Activated CD8-positive, alpha-beta T cell treated with anti-CD3 and anti-CD28 coated beads for 36 hours (primary cell): ENCODE measurements at places on chromosomes 6 and 20. TPM values are rescaled to one million over a fixed set of nuclear protein-coding genes. Genes with fewer than 3 reads are reported as not detected.
A peak's percentile ranks its signal among the peaks of the same experiment; 100 is the strongest.

DNA sequence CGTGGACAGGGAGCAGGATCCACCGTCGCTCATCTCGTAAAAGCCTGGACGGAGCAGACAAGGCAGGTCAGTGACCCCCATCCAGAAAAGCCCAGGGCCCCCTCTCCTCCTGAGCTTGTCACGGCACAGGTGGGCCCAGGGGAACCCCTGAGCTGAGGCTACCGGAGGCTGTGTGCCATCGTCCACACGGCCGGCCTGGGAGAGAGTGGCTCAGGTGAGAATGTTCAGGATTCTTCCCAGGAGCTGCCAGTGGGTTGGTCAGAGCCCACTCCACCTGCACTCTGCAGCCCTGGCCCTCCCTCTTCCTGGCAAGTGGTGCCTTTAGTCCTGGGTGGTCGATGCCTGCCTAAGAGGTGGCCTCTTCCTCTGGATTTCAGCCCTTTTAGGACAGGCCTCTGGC lies 9.2 kb downstream of the DACT2 start:
- DNase-seq, result no peak

- no peak for DNase-seq
These were observed 46.3 kb upstream of the NHSL1 start for GRCh38 chr6:138545621-138545980.

- no peak for DNase-seq
These were observed 580.8 kb downstream of the BMP2 start for GRCh38 chr20:7348253-7348652.

GRCh38 chr6:137791281-137792159 lies 75.5 kb upstream of the TNFAIP3 start:
- DNase-seq, result no peak

DNA sequence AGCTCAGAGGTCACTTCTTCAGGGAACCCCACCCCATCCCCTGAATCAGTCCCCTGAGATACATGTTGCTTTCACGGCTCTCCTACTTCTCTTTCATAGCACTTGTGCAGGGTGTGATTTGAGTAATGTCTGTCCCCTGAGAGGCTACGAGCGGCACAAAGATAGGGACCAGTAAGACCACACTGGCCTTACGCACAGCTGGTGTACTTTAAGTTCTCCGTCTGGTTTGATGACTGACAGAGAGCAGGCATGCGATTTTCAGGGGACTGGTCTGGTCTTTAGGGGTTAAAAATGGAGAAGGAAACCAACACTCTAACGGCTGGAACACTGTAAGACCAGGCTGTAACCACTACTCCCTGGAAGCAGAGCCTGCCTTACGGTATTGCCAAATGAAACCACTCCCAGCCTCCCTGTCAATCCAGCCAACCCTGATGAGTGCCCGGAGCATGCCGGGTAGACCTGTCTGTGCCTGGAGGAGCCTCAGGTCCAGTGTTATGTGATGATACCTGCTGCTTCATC lies 47.1 kb downstream of the ELMO2 start:
- DNase-seq, result no peak

GRCh38 chr6:126786262-126786661 lies 332.2 kb upstream of the RSPO3 start:
- DNase-seq, result no peak

DNA sequence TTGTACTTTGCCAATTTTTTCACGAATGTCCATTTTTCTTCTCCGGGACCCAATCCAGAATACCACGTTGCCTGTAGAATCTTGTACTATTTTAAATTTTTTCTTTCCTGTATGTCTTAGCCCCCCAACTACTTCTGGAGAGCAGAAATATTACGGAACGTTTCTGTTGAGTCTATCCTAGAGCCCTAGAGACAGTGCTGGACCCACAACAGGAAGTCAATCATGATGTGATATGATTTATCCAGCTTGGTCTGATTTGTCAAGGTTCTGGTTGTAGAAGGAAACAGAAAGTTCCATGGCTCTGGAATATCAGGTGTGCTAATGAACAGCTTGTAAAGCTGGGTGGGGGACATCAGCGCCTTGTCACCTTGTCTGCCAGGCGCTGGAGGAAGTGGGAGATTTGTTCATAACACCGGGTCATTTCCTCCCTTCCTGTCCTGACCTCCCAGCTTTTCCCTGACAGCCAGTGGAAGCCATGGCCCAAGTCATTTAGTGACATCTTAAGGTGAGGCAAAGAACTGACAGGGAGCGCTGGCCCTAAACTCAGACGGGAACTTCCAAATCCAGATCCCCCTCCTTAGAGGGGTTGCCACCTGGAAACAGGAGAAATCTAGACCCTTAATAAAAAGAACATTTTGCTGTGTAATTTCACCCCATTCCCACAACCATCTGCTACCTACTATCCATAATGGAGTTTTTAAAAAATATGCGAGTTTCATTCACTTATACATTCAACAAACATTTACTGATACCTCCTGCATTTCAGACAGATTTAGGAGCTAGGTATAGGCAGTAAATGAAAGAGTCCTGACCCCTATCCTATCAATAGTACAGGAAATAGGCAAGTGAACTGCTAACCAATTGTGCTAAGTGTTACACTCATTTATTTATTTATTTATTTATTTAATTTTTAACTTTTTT lies 130.5 kb downstream of the ZFP64 start:
- DNase-seq, result no peak

- no peak for DNase-seq
These were observed 807.4 kb upstream of the CITED2 start for GRCh38 chr6:140181876-140182275.

- DNase-seq, result no peak
These were observed 246.9 kb downstream of the PACRG start for GRCh38 chr6:162974685-162975084.

- no peak for DNase-seq
These were observed 89.6 kb upstream of the RIN2 start for GRCh38 chr20:19668418-19668817.

GRCh38 chr6:47071681-47072080 lies 29.5 kb upstream of the ADGRF1 start:
- DNase-seq, result no peak

DNA sequence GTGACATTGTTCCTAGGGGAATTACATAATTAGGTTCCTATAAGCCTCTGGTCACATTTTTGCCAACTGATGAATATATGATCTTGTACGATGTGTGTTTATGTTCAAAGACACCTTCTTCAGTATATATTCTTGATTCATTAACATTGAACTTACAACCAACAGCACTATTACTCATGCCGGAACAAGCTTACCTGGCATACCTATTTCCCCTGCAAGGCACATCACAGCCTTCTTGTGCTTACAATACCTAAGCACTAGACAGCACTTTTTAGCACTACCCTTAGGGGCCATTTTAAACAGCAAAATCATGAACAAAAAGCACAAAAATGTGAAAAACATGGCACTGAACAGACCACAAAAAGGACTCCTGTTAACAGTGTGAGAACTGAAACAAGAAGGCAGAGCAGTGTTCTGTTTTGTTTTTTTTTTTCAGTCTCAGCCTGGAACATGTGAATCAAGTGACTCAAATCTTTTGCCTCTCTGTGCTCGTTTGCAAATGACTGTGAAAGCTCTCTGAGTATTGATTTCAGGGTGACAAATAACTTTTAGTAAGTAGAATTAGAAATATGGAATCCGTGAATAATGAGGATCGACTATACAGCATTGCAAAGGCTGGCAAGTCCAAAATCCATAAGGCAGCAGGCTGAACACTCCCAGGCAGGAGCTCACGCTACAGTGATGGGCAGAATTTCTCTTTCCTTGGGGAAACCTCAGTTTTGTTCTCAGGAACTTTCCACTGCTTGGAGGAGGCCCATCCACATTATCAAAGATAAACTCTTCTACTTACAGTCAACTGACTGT lies 102.3 kb upstream of the TSHZ2 start:
- no peak for DNase-seq

DNA sequence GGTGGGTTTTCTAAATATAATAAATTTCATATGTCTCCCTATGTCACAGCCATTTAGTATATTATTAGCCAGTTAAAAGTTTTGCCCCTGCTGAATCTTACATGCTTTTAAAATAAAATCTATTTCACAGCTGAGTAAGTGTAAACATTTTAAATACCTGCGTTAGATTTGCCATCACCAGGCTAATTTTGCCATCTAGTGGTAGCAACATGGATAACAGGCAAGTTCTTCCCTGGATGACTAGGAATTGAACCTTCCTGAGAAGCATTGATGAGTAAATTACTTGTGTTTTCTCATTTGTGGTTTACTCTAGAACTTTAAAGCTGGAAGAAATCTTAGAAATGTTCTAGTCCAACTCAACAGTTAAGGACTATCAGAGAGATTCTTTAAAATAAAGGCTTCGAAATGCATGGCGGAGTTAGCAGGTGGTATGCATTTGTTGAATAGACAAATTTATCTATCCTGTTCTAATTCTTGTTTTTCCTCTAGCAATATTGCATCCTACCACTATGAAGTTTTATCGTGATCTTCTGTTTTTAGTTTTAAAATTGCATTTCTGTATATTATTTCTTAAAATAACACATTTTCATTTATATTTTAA lies 2.6 kb downstream of the PRSS35 start:
- peak; percentile 12 for DNase-seq

DNA sequence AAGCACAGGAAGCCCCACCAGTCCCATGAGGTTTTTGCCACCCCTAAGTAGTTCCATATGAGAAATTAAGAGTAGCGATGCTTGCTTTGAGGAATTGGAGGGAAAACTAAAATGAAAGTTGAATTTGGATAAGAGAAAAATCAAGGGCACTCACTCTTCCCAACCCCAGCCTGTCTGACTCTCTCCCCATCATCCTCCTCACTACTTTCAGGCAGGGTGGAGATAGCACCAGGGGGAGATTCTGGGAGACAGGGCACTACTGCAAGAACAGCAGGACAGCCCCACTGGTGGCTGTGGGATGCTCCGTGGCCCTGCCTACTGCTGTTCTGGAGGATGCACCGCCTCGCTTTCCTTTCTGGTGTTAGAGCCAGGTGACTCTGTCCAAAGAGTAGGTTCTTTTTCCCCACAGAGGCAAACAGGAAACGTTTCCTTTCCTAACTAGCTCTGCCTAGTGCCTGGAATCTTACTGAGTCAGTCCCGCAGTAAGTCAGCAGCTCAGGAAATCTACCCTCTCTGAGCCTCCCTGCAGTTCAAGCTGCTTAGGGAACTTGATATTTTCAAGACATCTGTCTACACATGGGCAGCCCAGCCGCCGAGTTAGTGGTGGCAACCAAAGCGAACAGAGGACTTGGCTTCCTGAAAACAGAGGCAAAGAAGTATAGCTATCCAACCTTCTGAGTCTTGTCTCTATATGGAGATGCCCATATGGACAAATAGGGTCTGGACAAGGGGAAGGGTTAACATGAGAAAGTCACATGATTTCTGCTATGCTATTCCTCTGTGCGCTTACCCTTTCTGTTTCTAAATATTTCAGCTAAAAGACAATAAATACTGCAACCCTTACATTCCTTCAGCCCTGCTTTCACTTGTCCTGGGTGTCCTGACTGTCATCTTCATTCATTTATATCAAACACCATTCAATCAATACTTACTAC lies 11.4 kb downstream of the HLA-E start:
- DNase-seq, result no peak

DNA sequence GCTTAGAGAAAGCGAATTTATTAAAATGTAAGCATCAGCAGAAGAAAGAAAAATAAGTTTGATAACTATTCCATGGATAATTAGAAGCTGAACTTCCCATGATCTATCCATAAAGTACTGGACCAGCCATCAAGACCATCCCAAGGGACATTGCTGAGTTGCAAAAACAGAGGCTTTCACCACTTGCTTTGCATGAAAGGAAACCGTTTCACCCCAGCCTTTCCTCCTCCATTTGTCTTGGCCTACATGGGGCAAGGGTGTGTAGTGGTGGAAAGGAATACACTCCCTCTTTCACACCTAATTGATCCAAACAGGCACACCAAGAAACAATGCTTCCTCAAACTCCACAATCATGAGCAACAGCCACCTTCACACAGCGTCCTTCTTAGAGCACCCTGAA lies 10.4 kb downstream of the HIVEP2 start:
- no peak for DNase-seq

DNA sequence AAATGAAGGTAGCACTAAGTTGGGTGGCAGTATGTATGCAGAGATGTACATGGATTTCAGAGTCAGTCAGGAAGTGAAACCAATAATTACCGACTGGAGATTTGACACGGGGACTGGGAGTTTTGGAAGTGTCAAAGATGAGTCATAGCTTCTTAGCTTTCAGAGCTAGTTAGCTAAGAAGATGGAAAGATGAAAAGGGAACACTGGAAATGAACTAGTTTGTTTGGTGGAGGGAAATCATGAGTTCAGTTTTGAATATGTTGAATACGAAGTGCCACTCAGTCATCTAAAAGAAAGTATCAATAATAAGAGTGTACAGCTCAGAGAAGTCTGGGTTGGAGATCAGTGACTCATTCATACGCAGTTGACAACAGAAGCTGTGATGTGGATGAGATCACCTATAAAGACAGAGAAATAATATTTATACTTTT lies 7.5 kb downstream of the ESF1 start:
- DNase-seq, result no peak

- no peak for DNase-seq
These were observed 41.3 kb downstream of the ADGRF1 start for GRCh38 chr6:47000842-47001241.

DNA sequence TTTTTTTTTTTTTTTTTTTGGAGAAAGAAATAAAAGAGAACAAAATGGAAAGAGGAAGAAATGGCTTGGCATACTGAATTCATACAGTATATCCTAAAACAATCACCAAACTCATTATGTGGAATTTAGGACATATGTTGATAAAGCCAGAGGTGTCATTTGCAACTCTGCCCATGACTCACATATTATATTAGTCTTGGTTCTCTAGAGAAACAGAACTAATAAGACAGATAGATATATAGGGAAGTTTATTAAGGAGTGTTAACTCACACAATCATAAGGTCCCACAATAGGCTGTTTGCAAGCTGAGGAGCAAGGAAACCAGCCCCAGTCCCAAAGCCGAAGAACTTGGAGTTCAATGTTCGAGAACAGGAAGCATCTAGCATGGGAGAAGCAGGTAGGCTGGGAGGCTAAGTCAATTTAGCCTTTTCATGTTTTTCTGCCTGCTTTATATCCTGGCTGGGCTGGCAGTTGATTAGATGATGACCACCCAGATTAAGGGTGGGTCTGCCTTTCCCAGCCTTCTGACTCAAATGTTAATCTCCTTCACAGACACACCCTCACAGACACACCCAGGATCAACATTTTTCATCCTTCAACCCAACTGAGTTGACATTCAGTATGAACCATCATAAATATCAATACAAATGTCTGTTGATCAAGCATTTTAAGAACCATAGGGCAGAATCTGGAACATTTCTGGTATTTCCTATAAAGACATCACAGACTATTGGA lies 102.3 kb downstream of the UBE3D start:
- DNase-seq, result no peak

GRCh38 chr6:499617-500016 lies 108.1 kb downstream of the IRF4 start:
- DNase-seq, result peak; percentile 67

GRCh38 chr6:112571488-112572270 lies 224.5 kb downstream of the RFPL4B start:
- no peak for DNase-seq

DNA sequence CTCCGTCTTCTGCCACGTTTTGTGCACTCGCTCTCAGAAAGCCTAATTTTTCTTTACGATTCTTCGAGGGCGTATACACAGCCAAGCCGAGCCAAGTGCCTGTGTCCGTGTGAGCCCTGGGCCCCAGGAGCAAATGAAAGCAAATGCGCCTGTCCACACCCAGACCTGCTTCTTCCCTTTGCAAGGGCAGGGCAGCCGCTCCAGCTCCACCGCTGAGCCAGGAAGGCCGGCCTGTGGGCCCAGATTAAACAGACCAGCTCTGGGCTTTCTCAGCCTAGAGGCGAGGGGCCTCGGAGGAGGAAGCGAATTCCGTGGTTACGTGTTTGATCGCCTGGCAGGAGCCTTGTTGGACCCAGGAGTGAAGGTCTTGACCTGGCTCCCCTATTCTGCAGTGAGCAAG lies 184.6 kb downstream of the SMOC2 start:
- DNase-seq, result no peak

The ADA gene
- 32.8 TPM for total RNA-seq

The ARFGEF3 gene
- 1.7 TPM for total RNA-seq

The UST gene
- 1.2 TPM for total RNA-seq
